ENCODE measurements at places on chromosomes 11 and 22.

GRCh38 chr11:128898580-128899344 is 7.6 kb downstream of the KCNJ5 start:
- DNase-seq = no peak

DNA sequence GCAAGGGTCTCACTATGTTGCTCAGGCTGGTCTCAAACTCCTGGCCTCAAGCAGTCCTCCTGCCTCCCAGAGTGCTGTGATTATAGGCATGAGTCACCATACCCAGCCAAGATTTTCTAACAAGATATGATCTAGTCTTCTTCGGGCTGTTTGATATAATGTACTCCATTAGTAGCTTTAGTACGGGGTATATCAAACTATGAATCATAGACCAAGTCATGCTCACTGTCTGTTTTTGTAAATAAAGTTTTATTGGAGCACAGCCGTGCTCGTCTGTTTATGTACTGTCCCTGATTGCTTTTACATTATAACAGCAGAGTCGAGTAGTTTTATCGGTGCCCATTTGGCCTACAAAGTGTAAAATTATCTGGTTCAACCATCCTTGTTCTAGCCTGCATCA is 43.9 kb upstream of the GRIK4 start:
- no peak for DNase-seq

- DNase-seq = no peak
These were observed 94.7 kb downstream of the CACNA1I start for GRCh38 chr22:39665229-39665628.

GRCh38 chr11:66318600-66318970 is 1.7 kb upstream of the CD248 start:
- no peak for DNase-seq

DNA sequence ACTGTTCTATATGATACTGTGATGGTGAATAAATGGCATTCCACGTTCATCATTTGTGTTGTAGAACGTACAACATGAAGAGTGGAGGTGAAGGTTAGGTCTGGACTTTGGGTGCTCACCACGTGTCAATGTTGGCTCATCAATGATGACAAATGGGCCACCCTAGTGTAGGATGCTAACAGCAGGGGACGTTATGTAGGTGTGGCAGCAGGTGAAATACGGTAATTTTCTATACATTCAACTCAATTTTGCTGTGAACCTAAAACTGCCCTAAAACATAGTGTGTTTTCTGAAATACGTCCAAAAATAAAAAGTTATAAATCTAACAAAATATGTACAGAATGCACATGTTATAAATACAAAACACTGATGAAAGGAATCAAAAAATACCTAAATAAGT is 6.2 kb downstream of the KRTAP5-6 start:
- no peak for DNase-seq

- DNase-seq = no peak
These were observed 43.2 kb downstream of the OR4C45 start for GRCh38 chr11:50075856-50076255.

DNA sequence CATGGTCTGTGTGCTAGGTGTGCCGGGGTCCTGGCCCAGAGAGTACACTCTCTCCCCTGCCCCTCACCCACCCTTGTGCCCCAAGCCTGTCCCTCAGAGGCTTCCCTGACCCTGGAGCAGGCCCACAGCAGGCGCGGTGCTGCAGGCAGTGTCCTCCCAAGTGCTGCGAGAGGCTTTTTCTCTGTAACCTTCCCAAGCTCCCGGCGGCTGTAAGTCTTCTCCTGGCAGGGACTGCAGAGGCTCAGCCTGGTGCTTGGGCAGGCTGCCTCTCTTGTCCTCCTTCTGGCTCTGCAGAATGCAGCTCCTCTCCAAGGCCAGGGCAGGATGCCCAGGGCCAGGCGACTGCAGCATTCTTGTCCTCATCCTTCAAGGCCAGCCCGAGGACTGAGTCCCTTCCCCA is 15.9 kb downstream of the RFPL1 start:
- no peak for DNase-seq

GRCh38 chr11:118742304-118742703 is 48.7 kb downstream of the DDX6 start:
- no peak for DNase-seq

GRCh38 chr11:6570691-6571427 is 32.6 kb downstream of the RRP8 start:
- DNase-seq = no peak

GRCh38 chr11:28566339-28567089 is 458.3 kb downstream of the METTL15 start:
- DNase-seq = no peak

DNA sequence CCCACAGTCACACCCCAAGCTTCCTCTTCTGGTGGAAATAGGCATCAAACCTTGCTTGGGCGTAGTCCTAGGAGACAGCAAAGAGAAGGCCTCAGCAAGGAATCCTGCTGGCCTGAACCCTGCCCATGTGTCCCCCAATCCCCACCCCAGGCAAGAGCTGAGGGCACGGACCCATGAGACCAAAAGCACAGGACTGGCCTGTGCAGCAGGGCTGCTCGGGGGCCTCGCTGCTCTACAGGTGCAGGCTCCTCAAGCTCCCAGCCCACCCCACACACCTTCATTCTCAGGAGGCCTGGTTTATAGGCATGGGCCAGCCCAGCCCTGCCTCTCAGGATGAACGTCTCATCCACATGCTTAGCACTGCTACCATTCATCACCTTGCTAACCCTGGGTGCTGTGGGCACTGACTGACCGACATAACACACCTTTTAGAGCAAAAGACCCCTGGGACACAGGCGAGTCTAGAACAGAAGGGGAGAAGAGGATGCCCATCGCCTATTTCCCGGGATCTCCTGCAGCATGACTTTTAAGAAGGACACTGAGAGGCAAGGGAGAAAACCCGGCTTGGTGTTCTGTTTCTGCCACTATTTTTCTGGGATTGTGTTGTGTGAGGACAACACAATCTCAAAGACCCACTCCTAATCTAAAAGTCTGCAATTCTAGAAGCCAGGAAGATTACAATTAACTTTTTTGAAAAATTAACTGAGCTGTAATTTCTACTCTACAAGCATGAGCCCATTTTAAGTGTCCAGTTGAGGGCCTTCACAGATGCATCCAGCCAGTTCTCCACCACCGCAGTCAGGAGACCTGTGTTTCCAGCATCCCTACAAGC is 15.4 kb downstream of the TCIRG1 start:
- DNase-seq = no peak

GRCh38 chr11:118666371-118666770 is 13.1 kb downstream of the TREH start:
- no peak for DNase-seq

DNA sequence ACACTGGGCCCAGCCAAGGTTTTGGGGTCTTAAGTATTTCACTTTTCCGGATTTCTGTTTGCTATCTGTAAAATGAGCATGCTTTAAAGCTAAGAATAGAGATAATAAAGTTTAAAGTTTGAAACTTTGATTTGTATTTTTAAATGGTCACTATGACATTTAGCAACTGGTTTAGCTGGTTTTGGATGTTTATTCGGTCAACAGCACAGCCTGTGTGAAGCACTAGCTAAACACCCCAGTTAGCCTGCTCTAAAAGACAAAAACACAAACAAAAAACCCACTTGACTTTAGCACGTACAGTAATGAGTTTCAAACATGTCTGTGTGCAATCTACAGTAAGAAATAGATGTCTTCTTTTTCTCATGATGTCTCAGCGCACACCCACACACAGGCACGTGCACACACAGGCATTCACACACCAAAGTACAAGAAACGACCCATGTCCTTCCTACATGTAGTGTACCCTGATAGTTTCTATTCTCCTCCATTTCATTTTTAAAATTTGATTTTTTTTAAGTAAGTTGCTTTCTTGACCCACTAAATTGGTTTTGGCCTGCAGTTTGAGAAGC is 29.4 kb downstream of the SLC1A2 start:
- DNase-seq = no peak

DNA sequence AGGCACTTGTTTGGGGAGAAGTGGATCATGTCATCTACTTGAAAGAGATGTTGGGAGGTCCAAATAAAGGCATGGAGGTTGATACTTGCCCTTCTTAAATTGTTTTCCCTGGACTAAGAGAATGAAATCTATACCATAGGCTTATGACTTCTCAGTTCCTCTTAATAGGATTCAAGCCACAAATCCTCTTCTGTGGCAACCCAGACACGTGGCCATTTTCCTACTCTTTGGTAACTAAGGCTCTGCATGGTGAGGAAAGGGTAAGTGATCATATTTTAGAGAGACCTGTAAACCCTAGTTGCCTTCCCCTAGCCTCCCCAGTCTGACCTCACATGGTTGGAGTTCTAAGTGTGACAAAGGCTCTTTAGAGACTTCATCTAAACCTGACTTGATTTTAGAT is 72.9 kb upstream of the CD44 start:
- no peak for DNase-seq

- no peak for DNase-seq
These were observed 11.6 kb downstream of the MED19 start for GRCh38 chr11:57700425-57700824.

GRCh38 chr22:49967706-49968208 is 7.2 kb downstream of the PIM3 start:
- DNase-seq = no peak

GRCh38 chr11:2343502-2343901 is 33.6 kb upstream of the CD81 start:
- DNase-seq = no peak

- no peak for DNase-seq
These were observed 28.6 kb downstream of the APOL5 start for GRCh38 chr22:35746248-35746647.

DNA sequence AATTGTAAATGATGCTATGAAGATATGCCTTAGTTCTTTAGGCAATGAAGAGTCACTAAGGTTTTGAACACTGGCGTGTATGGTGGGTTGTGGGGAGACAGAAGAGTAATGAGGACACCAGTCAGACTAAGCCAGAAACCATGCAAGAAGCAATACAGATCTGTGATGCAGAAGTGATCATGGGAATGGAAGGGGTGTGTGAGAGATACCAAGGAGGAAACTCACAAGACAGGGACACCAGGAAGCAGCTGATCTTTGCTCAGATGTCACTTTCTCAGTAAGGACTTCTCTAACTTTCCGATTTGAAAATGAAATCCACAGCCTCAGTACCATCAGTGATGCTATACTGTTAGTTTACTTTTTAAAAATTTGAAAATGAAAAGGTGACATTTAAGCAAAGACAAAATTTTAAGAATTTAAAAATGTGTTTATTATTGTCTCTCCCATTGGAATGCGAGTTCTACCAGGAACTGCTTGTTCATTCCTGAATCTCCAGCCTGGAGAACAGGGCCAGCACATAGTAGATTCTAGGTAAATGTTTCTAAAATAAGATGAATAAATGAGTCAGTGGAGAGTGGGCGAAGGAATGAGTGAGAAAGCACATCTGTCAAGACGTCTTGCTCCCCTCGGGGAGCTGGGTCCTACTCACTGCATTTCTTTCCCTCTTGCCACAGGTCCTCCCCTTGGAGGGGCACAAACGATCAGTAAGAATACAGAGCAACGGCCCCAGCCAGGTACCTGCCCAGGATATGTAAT is 60.4 kb downstream of the KCNJ1 start:
- no peak for DNase-seq

DNA sequence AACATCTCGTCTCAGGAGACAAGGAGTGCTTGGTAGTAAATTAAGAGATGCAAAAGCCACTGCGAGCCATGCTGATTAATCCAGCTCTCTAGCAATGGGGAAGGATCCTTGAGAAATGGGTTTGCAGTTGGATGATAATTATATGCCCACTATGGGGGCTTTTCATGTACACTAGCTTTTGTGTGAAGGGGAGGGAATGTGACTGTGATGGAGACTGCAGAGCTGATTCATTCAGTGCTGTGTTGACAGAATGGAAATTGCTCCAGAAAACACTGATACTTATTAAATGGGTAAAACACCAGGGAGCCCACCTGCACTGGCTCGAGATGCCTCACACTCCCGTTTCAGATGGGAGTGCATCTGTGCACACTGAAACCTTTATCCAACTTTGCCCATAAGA is 37.0 kb upstream of the KIRREL3 start:
- DNase-seq = no peak

- DNase-seq = no peak
These were observed 861 bp upstream of the RAD9A start for GRCh38 chr11:67390947-67391303.

DNA sequence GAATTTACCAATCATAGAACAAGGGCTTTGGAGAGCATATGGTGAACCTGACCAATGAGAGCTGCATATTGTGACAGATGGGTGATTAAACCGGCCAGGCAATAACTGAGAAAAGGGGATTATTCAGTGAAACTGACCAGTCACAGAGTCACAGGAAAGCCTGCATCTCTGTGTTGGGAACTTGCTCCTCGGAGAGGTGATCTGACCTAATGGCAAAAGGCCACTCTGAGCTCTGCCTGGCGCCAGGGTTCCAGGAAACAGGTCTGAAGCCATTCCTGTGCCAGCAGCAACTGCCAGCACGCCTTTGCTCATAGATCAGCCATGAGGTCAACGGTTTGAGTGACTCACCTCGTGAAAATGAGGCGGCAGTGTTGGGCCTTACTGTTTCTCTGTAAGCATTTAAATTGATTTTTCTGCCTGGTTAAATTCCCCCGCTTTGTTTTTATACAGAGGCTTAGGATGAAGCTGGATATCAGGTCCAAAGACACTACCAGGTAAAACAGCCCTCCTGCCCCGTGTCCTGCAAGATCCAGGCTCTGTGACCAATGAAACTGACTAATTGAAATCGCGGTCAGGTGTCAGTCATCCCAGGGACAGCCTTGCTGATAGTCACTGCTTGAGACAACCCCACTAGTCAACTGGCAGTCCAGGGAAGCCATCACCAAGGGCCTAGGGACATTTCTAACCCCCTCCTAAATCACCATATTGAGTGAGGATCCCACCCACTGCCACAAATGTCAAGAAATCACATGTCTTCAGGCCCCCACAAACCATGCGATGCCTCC is 35.8 kb upstream of the MYOD1 start:
- no peak for DNase-seq

- no peak for DNase-seq
These were observed 10.1 kb upstream of the BAIAP2L2 start for GRCh38 chr22:38120359-38121110.

DNA sequence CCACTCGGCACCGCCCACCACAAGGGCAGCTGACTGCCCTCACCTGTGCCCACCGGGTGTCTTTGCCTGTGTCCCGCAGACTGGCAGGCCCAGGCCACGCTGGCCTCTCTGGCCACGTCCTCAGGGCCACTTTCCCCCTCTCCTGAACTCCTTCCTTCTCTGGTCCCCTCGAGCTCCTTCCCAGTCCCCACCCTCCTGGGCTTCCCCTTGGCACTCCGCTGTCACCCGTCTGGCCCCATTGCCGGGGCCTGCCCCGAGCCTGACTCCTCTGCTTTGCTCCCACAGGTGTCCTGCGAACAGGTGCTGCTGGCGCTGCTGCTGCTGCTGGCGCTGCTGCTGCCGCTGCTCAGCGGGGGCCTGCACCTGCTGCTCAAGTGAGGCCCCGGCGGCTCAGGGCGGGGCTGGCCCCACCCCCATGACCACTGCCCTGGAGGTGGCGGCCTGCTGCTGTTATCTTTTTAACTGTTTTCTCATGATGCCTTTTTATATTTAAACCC is 14.2 kb downstream of the MCAT start:
- DNase-seq = no peak

Data from T follicular helper cell (primary cell).